ENCODE measurements at places on chromosomes 6 and 20. TPM values are rescaled to one million over a fixed set of nuclear protein-coding genes. Genes with fewer than 3 reads are reported as not detected.

Gene ABHD12
- 29.0 TPM for total RNA-seq

Gene SLC16A10
- 3.6 TPM for total RNA-seq

Gene ECT2L
- not detected for total RNA-seq

Gene ZNF334
- total RNA-seq: 1.4 TPM

Gene CRIP3
- 0.34 TPM for total RNA-seq

Gene SGK2
- total RNA-seq: 0.25 TPM

Gene B3GALT4
- total RNA-seq: 5.1 TPM

Gene COX4I2
- total RNA-seq: not detected

Gene CLPSL2
- total RNA-seq: not detected

Gene NKAIN4
- total RNA-seq: not detected

Gene FYN
- 359 TPM for total RNA-seq

Gene ERVFRD-1
- not detected for total RNA-seq

Gene ACSS2
- total RNA-seq: 51.3 TPM

Gene IMPG1
- not detected for total RNA-seq

Gene IL20RA
- total RNA-seq: not detected

Gene DCDC2
- total RNA-seq: not detected

Gene ANKRD6
- total RNA-seq: 2.2 TPM

Gene NANP
- 7.9 TPM for total RNA-seq

Gene PTCHD4
- not detected for total RNA-seq

Gene KHDC1L
- total RNA-seq: not detected

Gene FOXQ1
- total RNA-seq: not detected

Gene PAQR8
- 6.8 TPM for total RNA-seq

Gene SNAI1
- 1.3 TPM for total RNA-seq

Gene CCDC170
- not detected for total RNA-seq

Gene NMBR
- total RNA-seq: not detected

Gene EPHA7
- total RNA-seq: not detected

Gene LKAAEAR1
- total RNA-seq: 0.25 TPM

Gene ADISSP
- 55.8 TPM for total RNA-seq

Gene DYNLT2
- total RNA-seq: 2.1 TPM

Gene SLC35D3
- total RNA-seq: not detected

Gene XKR7
- not detected for total RNA-seq

Gene STMN3
- total RNA-seq: 7.1 TPM

Gene TOMM6
- total RNA-seq: 316 TPM

Gene TMEM242
- 11.9 TPM for total RNA-seq

Gene GGTLC1
- not detected for total RNA-seq

Gene BTNL2
- not detected for total RNA-seq

Gene NKX2-4
- not detected for total RNA-seq

Gene HLA-DMA
- total RNA-seq: 15.9 TPM

Gene TMEM200A
- 1.3 TPM for total RNA-seq

Gene PPIL6
- not detected for total RNA-seq

Gene ECI2
- total RNA-seq: 39.9 TPM

Gene PAK5
- total RNA-seq: not detected

Gene KCNK17
- not detected for total RNA-seq

Gene TUBE1
- 21.0 TPM for total RNA-seq

Gene RIMS4
- not detected for total RNA-seq

Gene EDN3
- not detected for total RNA-seq

Gene GJA1
- not detected for total RNA-seq
